ENCODE measurements at places on chromosomes 3 and 15.
A peak's percentile ranks its signal among the peaks of the same experiment; 100 is the strongest.

DNA sequence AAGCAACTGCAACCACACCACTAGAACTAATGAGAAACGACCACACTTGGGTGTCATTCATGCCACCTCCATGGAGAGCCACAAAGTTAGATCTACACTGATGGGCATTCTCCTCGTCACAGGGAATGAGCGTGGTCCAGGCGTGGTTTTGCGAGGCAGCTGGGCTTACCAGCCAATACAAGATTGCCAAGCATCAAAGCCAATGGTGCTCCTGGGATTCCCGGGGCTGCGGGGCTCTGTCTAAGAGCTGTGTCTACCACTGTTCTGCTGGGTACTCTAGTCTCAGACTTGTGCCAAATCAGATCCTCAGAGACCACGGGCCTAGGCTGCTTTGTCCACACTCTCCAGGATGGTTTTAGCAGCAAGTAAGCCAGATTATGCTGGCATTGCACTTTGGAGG is 43.8 kb downstream of the RAB6B start:
- no peak for DNase-seq

GRCh38 chr3:193574488-193575070 is 18.4 kb upstream of the OPA1 start:
- no peak for DNase-seq

DNA sequence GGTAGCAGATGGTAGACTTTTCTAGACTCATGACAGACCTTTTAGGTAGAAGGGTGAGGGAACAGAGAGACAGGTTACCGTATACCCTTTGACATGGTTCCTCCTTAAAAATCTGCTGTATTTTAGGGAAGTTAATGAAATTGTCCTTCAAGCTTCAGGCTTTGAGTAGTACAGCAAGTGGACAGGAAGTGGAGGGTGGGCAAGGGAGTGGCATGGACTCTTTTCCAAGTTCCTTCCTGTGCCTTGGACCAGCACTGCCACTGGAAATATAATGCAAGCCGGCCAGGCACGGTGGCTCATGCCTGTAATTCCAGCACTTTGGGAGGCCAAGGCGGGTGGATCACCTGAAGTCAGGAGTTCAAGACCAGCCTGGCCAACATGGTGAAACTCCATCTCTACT is 156.1 kb upstream of the LRRFIP2 start:
- no peak for DNase-seq

DNA sequence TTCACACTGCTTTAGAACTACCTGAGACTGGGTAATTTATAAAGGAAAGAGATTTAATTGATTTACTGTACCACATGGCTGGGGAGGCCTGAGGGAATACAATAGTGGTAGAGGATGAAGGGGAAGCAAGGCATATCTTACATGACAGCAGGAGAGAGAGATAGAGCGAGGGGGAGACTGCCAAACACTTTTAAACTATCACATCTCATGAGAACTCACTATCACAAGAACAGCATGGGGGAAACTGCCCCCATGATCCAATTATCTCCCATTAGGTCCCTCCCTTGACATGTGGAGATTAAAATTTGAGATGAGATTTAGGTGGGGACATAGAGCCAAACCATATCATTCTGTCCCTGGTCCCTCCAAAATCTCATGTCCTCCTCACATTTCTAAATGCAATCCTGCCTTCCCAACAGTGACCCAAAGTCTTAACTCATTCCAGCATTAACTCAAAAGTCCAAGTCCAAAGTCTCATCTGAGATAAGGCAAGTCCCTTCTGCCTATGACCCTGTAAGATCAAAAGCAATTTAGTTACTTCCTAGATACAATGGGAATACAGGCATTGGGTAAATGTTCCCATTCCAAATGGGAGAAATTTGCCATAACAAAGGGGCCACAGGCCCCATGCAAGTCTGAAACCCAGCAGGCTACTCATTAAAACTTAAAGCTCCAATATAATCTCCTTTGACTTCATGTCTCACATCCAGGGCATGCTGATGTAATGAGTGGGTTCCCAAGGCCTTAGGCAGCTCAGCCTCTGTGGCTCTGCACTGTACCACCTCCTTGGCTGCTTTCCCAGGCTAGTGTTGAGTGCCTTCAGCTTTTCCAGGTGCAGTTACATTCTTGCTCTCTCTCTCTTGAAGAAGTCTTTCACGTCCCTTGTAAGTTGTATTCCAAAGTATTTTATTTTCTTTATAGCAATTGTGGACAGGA is 481.7 kb upstream of the TGFBR2 start:
- peak; percentile 45 for DNase-seq

- no peak for DNase-seq
These were observed 41.9 kb upstream of the TEX55 start for GRCh38 chr3:119104031-119104430.

DNA sequence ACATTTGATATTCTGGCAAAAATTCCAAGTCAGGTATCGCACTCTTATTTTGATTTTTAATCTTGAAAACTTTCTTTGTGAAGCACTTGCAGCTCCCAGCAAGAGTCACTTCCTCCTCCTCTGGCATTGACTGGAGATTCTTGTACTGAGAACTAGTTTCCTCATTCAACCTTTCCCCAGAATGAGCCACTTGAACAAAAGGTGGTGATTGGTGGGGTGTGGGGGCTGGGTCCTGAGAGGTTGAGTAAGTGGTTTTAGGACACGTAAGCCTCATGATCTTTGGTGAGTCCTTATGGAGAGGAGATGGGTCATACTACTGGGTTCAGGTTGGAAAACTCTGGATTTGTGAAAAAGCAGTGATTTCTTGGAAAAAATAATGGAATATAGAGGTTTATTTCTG is 32.3 kb upstream of the ONECUT1 start:
- DNase-seq = no peak

DNA sequence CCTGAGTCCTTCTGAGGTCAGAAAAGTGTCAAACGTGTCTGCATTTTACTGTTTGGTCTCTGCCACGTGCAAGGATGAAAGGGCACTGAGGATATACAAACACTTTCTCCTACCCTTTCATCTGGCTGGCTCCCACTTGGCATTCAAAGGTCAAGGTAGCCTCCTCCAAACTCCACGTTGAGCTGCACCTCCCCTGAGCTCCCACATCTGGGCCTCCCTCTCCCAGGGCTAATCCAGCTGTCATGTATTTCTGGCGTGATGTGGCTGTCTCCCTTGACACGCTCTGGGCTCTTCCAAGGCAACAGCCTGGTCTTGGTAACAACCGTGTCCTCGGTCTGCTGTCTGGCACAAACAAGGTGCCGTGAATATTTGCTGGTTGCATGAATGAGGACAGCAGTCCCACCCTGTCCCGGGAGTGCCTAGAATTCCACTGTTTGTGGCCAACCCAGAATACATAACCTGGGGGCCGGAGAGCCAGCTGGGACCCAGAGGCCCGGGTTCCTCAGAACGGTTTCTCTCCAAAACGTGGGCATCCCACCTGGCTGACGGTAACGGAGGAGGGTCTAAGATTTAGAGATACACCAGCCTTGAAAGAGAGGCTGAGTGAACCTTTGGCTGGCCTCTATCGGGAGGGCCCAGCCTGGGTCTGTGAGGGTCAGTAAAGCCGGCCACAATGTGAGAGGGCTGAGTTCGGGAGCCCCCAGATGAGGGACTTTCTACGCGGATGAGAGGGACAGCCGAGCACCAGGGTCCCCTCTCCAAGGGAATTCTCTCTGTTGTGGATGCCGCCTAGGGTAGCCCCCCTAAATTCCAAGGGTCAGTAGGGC is 767 bp downstream of the GLT8D1 start:
- DNase-seq = peak; percentile 15

- no peak for DNase-seq
These were observed 172.7 kb upstream of the LMCD1 start for GRCh38 chr3:8328967-8329366.

DNA sequence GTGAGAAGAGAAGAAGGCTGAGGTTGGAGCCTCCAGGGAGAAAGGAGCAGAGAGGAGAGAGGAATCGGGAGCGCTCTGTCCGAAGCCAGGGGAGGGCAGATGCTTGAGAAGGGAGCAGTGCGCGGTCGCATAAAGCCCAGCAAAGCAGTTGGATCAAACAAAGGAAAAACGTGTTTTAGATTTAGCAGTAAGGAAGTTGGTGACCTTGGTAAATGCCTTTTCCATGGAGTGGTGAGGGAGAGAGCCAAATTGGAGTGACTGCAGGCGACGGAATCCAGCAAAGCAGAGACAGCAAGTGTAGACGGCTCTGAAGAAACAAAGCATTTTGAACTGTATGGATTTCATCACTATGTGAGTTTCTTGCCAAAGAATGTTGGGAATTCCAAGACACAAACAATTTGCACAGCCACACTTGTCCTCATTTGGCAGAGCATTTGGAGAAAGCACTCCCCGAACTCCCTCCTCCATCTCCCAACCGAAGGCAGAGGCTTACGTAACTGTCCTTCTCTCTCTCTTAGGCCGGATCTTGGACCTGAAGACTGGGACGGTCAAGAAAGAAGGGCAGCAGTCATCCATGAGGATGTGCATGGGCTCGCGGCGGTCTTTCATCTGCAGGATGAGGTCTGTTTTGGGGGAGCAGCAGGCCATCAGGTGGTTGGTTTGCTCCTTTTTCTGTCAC is 103.6 kb downstream of the ARNT2 start:
- peak; percentile 99 for DNase-seq

DNA sequence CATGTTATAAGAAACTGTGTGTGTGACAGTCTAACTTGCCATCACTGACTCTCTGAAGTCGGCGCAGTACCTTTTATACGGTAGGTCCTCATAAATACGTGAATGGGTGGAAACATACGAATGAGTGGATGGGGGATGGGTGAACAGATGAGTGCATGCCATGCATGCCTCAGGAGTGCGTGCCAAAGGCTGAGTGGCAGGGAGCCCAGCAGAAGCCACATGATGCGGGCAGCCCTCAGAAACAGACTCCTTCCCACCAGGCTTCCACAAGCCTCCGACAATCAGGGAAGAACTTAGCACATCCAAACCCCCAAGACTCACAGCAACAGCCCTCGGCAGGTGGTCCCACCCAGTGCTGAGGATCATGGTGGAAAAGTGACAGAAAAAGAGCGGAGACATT is 16.7 kb downstream of the HCN4 start:
- DNase-seq = no peak

DNA sequence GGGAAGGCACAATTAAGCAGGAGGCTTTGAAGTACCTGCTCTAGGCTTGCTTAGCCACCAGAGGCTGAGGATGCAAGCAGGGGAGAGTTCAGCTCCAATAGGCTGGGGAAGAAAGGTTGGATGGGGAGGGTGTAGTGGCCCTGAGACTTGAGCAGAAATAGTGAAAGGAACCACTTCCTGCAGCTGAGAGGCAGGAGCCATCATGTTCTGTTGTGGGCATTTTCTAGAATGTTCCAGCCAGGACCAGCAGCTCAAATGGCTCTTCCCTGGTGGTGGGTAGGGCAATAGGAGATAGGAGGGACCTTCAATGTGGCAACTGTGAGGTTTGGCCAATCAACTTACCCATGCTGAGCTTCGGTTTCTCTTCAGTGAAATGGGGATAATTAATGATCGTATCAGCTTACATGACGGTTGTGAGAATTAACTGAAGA is 79.1 kb upstream of the CGNL1 start:
- DNase-seq = no peak

GRCh38 chr3:150165396-150166094 is 194.8 kb upstream of the PFN2 start:
- no peak for DNase-seq

DNA sequence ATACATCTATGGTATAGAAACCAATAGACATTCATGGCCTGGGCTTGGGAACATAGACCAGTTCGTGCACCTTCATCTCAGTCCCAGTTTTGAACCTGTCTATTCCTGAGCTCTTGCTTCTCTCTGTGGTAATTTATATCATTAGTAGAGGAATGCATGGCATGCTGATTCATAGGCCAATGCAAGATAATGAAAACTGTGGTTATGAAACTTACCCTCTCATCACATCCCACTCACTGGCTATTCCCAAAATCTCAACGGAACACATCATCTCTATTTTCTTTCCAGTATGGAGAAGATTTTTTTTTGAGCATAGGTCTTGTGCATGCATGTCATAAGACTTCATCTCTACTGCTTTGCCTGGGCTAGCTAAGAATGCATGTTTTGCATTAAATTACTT is 18.7 kb upstream of the P2RY12 start:
- peak; percentile 83 for DNase-seq

DNA sequence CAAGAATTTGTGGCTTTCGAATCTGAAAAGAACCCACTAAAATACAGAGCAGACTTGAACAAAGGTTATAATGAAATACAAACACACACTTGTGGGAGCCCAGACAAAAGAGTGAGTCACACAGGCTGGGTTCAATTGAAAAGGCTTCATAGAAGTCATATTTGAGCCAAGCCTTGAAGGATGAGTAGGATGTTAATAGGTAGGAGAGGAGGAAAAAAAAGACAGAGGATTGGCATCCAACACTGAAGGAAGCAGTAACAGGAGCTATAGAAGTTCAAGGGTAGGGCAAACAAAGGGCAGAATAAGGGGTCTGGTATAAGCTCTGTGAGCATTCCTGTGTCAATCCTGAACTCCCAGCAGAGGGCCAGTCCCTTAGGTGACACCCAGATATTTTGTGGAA is 325.4 kb downstream of the FOXP1 start:
- DNase-seq = peak; percentile 91

DNA sequence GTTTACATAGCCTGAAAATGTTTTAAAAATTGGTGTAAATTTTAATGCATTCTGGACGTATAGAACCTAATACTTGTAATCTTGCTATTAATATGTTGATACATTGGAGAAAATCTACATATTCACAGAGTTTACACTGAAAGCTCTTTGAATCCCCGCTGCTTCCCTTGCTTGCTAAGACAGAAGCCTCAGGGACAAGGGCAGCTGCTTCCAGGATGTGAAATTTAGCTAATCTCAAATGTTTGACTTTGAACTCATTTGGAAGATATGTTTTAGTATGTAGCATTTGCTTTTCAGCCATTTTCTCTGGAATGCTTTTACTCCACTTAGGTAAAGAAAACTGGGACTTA is 172.0 kb downstream of the RBMS3 start:
- DNase-seq = no peak

GRCh38 chr3:14492948-14493881 is 46.9 kb downstream of the GRIP2 start:
- no peak for DNase-seq

- no peak for DNase-seq
These were observed 204.8 kb upstream of the ZPLD1 start for GRCh38 chr3:102230057-102230456.

- no peak for DNase-seq
These were observed 295.6 kb downstream of the ZBBX start for GRCh38 chr3:167084545-167084944.

GRCh38 chr3:43061101-43061895 is 44.6 kb downstream of the POMGNT2 start:
- DNase-seq = no peak

- DNase-seq = no peak
These were observed 792 bp downstream of the ATP13A3 start for GRCh38 chr3:194485881-194486539.

DNA sequence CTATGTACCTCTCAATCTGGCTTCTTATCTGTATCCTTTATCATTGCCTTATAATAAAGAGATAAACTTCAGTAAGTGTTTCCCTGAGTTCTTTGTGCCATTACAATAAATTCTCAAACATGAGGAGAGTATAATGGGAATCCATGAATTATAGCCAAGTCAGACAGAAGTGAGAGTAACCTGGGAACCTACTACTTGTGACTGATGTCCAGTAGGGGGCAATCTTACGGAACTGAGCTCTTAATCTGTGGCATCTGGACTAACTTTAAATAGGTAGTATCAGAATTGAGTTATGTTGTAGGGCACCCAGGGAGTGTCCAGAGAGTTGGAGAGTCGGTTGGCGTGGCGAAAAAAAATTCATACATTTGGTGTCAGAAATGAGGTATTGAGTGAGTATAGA is 542.6 kb downstream of the ZBBX start:
- DNase-seq = no peak
